ENCODE measurements at places on chromosomes 6 and 20.
A peak's percentile ranks its signal among the peaks of the same experiment; 100 is the strongest.

DNA sequence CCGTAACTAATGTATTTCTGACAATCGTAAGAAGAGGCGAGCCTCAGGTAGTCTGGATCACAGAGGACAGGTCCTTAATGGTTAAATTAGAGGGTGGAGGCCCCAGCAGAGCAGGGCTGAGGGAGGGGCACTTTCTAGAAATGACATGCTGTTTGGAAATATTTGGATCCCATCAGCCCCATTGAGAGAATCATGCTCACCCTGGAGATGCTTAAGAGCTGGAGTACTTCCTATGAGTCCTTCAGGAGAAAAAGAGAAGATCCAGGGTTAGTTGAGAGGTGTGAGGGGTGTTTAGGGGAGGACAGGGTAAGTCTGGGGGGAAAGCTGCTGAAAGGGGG, 123.0 kb downstream of the TCP11 start:
- DNase-seq = no peak

DNA sequence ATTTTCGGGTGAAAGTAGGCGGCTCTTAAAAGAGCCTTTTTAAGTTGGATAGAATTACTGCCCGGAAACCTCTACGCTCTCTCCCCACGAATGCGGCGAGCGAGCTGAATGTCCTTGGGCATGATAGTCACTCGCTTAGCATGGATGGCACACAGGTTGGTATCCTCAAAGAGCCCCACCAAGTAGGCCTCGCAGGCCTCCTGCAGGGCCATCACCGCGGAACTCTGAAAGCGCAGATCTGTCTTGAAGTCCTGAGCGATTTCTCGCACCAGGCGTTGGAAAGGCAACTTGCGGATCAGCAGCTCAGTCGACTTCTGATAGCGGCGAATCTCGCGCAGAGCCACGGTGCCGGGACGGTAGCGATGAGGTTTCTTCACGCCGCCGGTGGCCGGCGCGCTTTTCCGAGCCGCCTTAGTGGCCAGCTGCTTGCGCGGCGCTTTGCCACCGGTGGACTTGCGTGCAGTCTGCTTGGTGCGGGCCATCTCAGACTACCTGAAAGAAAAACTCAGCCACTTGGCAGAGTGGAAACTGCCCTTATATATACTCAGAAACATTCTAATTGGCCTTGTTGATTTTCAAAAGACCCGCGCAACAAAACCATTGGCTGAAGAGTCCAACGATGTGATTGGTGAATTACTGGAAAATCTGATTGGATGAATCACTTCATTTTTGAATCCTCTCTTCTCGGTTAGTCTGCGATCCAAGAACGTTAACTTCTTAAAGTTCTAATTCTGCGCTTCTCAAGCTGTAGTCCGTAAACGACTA, 93.9 kb upstream of the BTN3A2 start:
- DNase-seq = peak; percentile 79

DNA sequence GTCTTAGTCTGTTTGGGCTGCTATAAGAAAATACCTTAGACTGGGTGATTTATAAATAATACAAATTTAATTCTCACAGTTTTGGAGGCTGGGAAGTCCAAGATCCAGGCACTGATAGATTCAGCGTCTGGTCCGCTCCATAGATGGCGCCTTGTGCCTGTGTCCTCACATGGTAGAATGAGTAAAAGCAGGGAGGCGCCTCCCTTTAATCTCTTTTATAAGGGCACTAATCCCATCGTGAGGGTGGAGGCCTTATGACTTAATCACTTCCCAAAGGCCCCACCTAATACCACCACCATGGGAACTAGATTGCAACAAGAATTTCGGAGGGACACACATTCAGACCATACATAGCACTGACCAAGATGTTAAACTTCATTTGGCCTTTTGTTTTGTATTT, 91.2 kb upstream of the TMEM181 start:
- no peak for DNase-seq

- DNase-seq = no peak
These were observed 70.4 kb downstream of the BACH2 start for GRCh38 chr6:90226257-90226656.

GRCh38 chr6:16305246-16305725, 66.9 kb downstream of the GMPR start:
- DNase-seq = no peak

- no peak for DNase-seq
These were observed 55.1 kb upstream of the IL20RA start for GRCh38 chr6:137099689-137100403.

GRCh38 chr6:131288214-131288613, 152.9 kb downstream of the AKAP7 start:
- no peak for DNase-seq

DNA sequence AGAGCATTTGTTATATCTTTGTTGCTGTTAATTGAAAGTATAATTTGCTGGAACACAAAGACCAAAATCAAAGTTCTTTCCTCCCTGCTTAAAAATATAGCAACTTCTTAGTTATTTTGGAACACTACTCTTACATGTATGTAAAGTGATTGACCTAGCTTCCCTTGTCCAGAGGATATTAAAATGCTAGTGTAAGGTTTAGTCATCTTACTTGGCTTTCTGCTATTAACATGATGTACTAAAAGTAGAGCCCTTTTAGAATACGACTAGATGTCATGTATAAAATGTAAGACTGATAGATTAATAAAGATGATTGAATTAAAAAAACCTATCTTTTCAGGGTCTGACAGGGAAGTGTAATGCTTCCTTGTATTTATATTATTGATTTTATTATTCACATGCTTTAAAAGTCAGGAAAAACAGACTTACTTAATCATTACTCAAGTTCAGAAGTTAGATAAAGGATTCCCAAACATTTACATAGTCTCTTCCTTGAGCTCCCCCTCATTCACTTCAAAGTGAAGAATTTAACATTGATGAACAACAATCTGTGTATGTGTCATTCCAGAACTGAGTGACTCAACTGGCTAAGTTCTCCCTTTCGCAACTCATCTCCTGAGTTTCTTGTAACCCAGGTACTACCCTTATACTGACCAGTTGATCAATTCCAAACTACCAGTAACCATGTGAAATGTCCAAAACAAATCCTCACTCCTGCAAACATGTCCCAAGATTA, 50.9 kb downstream of the BTBD9 start:
- peak; percentile 15 for DNase-seq

DNA sequence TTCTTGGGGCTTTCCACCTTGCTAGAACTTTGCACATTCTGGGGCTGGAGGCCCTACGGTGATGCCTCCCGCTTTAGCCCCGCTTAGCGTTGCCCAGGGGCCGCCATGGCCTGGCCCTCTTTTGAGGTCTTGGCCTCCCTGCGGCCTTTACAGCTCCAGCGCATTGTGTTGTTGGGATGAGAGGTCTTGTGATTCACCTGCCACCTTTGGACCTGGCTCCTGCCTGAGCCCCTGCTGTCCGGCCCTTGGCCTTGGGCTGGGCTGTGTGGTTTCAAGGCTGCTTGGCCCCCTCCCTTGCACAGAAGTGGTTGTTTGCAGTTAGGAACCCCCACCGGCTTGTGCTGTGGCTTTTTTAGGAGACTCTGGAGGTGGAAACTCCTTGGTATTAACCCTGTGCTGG, 61.0 kb upstream of the CDH4 start:
- DNase-seq = no peak

DNA sequence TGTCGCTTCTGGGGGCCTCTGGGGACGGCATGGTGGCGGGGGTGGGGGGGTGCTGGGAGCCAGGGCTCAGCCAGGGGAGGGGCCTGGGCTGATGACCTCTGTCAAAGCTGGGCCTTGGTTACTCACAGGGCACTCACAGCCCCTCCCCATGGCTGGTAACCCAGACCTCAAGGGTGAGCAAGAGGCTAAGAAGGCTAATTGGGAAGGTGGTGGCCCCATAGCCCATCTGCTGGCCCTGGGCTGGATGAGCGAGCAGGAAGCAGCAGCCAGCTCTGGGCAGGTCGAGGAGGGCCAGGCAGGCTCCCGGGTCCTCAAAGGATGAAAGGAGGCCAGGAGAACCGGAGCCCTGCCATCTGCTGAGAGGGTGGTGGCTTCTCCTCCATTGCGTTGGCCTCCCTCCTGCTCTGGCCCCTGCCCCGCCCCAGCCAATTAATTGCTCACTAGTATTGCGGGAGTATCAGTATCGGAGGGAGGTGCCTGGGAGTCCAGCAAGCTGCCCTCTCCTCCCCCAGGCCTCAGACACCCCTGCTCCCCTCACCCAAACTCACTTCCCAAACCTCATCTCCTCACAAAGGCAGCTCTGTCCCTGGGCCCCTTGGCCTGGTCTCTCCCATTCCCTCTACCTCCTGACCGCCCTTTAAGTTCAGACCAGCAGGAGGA, 1.0 kb upstream of the CDSN start:
- no peak for DNase-seq

DNA sequence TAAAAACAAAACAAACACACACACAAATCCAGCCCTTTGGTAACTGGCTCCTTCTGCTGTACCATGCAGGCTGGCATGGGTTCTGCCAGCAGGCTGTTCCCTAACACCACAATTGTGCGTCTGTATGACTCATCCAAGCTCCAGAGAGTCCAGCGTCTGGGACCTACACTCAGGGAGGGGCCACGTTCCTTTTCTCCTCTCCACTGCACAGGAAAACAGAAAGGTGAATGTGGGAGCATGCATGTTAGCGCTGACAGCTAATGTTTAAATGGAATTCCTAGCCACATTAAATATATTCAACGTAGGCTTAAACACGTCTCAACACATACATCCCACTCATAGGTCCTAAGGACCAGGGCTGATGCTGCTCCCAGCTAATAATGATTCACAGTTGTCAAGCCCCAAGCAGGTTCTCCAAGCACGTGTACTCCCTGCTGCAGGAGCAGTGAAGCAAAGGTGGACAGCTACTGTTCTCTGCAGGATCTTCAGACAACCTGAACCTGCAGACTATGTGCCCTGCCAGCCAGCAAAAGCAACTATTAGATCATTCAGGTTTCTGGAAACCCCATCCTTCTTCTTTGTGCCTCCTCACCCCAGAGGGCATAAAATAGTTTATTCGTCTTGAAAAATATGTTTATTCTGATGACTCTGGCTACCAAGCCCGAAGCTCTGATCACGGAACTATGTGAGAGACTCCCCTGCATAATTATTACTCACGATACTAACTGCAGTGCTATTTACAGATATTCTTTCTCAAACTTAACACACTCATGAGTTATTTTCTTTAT, 20.9 kb downstream of the MAP1LC3A start:
- no peak for DNase-seq

GRCh38 chr6:53309059-53309900, 39.5 kb downstream of the ELOVL5 start:
- DNase-seq = peak; percentile 65

- DNase-seq = no peak
These were observed 17.2 kb upstream of the KIAA1755 start for GRCh38 chr20:38277691-38278090.

DNA sequence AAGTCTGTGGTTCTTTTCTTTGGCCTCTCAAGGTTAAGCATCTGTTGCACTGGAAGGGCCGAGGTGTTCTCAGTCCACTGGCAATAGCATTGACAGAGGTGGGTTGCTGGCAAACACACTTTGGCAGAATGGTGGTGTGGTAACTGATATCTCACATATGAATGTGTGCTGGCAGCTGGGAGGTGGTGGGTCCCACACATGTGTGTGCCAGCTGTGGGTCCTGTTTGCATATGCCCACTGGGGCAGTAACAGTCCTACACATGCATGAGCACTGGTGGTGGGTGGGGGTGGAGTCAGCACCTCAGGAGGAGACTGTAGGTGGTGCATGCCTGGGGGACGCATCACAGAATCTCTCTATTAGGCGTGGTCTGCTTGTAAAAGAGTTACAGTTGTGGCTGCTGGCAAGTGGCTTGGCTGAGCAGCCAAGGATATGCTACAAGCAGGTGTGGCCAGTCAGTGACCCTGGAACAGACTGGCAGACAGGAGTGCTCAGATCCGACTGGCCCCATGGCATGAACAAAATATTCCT, 934.3 kb downstream of the GRIK2 start:
- DNase-seq = no peak

GRCh38 chr6:92369309-92369708, 1050.0 kb downstream of the EPHA7 start:
- DNase-seq = no peak

- DNase-seq = no peak
These were observed 160.5 kb downstream of the ADGRG6 start for GRCh38 chr6:142462260-142462659.

DNA sequence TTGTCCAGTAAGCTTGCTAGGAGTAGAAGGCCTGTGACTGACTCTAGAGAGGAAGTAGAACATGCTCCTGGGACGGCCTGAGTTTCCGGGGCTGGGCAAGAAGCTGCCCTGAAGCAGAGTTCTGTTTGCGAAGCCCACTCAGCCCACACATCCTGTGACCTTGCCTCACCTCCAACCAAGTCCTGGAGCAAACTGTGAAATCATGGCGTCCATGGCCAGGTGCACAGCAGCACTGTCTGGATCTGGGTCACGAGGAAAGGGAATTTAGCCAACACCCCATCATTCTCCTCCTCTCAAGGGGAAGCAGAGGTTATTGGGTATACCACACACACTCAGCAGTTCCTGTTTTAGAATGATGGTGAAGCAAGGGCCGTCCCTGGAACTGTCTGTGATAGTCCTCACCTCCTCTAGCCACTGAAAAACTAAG, 87.5 kb downstream of the CRYBG1 start:
- DNase-seq = no peak

- DNase-seq = no peak
These were observed 801.0 kb upstream of the CITED2 start for GRCh38 chr6:140175486-140175885.

GRCh38 chr6:149026530-149026942, 279.7 kb downstream of the UST start:
- peak; percentile 77 for DNase-seq

GRCh38 chr6:52575502-52575892, 1.4 kb downstream of the TRAM2 start:
- no peak for DNase-seq

- DNase-seq = no peak
These were observed 1.6 kb downstream of the CLIC5 start for GRCh38 chr6:46014046-46014445.

- peak; percentile 58 for DNase-seq
These were observed 287.0 kb downstream of the CLIC5 start for GRCh38 chr6:45728674-45729073.

GRCh38 chr6:84137989-84138575, 89.4 kb downstream of the CEP162 start:
- DNase-seq = no peak

DNA sequence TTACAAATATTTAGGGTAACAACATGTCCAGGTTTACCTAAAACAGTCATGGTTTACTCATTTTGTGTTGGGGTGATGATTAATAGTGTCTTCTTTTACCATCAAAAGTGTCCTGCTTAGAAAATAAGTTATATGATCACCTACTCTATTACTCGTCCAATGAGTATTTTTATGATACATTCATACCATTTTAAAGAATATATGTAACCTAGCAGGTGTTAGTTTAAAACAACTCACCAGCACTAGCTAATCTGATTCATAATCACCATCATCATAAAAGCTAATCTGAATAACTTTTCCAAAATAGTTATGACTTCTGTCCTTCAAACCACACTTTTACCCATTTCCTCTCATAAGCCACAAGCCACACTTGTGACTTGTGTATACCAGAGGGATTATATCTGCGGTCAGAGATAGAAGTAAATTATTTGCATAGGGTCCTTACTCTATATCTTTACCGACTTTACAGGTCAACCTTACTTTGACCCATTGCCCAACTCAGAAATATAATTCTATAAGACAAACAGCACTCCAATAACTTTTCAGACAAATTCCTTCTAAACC, 33.3 kb upstream of the NRN1 start:
- DNase-seq = no peak
